ENCODE measurements at places on chromosomes 12 and 14.

- no peak for DNase-seq
Observed at GRCh38 chr12:112875608-112876007, 31.2 kb upstream of the OAS1 start.

- DNase-seq, result peak; percentile 31
Observed at GRCh38 chr14:75427482-75428229, at the start of gene JDP2. Gene JDP2, plus strand, starts transcription at chr14:75428022. Its CDS starts 9,899 bp downstream, at chr14:75437921.

- no peak for DNase-seq
Observed at GRCh38 chr12:62895351-62895877, 39.5 kb downstream of the PPM1H start.

DNA sequence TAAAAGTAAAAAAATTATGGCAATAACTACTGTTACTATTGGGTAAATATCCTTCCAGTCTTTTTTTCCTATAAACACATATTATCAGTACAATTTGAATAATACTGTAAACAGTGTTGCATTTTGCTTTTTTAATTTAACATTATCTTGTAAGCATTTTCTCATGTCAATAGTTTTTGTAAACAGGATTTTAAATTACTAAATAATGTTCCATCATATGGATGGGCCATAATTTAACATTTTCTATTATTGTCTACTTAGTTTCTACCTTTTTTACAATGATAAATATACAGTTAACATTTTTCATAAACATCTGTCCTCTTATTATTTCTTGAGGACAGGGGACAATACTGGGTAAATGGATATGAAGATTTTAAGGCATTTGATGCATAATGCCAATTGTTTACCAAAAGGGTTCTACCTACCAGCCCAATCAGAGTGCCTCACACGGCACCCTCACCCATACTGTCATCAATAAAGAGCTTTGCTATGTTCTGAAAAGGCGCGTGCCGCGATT lies 759 bp upstream of the ACVR1B start:
- DNase-seq, result no peak

- peak; percentile 57 for DNase-seq
Observed at GRCh38 chr12:100274291-100274690, 7.3 kb downstream of the SCYL2 start.

Data from hematopoietic multipotent progenitor cell treated with erythropoietin and hydrocortisone succinate and interleukin-3 and kit ligand, for 8 days (in vitro differentiated cells).